Stromal cell of bone marrow (primary cell): ENCODE measurements at places on chromosomes 6 and 20.

GRCh38 chr20:54432966-54433365 is 42.4 kb upstream of the DOK5 start:
- DNase-seq, result no peak

GRCh38 chr6:29965563-29965872 is 23.2 kb downstream of the HLA-A start:
- no peak for DNase-seq

GRCh38 chr6:136324686-136325380 is 35.2 kb upstream of the BCLAF1 start:
- no peak for DNase-seq

DNA sequence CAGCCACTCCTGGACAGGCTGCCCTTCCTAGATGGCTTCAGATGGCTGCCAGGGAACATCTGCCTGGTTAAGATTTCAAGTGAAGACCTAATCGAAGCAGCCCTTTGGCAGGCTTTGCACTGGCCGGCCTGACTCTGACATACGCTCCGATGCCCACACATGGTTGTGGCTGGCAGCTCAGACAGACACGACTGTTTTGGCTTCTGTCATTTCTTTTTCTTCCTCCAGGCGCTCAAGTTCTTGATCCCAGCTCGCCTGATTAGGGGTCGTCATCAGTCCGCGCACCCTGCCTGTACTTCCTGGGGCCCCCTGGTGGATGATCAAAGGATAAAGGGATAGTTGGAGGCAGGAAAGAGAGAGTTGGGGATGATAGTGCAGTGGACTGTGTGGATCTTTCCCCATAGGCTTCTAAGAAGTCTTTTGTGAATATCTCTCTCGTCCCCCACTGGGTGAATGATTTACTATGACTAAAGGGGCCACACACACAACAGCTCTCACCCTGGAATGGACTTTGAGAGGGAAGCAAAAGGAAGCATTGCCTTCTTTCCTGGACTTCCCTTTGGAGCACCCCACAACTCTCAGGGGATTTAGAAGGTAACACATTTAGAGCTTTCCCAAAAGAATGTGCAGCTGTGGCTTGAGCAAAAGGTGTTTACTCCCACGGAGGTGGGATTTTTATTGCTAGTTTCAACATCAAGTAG is 21.4 kb upstream of the TRAM2 start:
- DNase-seq, result no peak

GRCh38 chr6:143965503-143966171 is 42.4 kb downstream of the PLAGL1 start:
- DNase-seq, result peak; percentile 75

GRCh38 chr6:132607544-132608233 is 16.4 kb downstream of the TAAR2 start:
- no peak for DNase-seq

- DNase-seq, result no peak
Measured at GRCh38 chr6:14381829-14382677, 264.5 kb downstream of the CD83 start.

- DNase-seq, result no peak
Measured at GRCh38 chr6:150756173-150756572, 109.3 kb upstream of the MTHFD1L start.

DNA sequence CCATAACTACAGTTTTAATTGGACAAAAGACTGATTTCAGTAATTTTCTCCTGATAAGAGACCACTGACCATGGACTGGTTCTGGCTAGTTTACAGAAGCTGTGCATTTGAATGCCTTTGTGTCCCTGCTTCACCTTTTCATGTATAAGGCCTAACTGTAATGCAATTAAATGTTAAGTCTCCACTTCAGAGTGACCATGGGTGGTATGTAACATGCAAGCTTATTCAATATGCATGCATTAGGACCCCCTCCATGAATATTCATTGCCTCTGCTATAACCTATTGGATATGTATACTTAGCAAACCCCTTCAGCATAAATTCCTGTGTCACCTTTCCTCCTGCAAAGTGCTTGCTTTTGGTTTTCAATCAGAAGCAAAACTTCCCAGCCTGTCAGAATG is 2.2 kb downstream of the UBD start:
- DNase-seq, result no peak

DNA sequence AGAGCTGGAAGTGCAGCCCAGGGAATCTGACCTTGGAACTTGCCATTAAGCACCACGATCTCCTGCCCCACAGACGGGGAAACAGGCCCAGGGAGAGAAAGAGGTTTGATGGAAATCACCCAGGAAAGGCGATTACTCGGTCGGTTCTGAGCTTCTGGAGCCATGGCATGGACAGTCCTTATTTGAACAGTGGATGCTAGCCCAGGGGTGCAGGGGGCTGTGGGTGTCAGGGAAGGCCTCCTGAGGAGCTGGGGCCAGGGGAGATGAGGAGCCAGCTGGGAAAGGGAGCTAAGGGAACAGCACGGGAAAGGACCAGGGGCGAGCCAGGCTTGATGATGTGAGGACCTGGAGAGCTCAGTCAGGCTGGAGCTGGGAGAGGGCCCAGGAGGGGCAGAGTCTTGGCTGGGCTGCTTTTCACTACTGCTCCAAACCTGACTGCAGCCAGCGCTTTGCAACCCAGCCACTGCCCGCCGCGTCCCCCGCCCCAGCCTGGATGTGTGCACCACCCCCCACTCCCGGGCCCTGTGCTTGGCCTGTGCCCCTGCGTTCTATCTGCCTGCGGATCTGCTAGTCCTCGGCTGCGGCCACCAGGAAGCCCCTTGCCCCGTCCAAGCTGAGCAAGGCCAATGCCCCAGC is 17.8 kb downstream of the SUN5 start:
- DNase-seq, result no peak

- DNase-seq, result no peak
Measured at GRCh38 chr20:22746957-22747356, 162.6 kb upstream of the FOXA2 start.

DNA sequence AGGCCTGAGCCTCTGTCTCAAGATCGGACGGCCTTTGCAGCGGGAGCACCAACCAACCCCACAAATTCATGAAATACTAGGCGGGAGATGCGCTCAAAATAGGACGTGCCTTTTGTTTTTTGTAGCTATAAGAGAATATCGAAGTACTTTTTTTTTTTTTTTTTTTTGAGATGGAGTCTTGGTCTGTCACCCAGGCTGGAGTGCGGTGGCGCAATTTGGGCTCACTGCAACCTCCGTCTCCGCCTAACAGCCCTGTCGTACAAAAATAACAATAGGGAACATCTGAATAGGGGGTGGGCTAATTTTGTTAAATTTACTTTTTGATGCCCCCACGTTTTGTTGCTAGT is 5.9 kb upstream of the TUBB2A start:
- no peak for DNase-seq

DNA sequence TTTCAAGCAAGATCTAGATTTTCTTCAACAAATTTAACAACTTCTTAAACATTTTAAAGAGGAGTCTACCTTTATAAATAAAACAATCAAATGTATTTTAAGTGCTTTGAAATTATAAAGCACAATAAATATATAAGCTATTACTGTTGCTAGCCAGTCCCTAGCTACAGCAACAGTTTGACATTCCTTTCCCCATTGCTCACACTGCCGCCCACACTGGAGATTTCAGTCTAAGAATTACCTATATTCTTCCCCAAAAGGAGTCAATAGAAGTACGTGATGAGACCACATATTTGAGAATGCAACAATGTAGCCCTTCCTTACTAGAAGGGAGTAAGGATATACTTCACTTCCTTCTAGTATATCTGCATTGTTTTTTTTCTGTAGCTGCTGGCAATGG is 65.3 kb upstream of the RNF146 start:
- DNase-seq, result no peak

- DNase-seq, result no peak
Measured at GRCh38 chr20:43389211-43389610, 68.5 kb upstream of the SRSF6 start.
